ENCODE measurements at places on chromosomes 2 and 18.

DNA sequence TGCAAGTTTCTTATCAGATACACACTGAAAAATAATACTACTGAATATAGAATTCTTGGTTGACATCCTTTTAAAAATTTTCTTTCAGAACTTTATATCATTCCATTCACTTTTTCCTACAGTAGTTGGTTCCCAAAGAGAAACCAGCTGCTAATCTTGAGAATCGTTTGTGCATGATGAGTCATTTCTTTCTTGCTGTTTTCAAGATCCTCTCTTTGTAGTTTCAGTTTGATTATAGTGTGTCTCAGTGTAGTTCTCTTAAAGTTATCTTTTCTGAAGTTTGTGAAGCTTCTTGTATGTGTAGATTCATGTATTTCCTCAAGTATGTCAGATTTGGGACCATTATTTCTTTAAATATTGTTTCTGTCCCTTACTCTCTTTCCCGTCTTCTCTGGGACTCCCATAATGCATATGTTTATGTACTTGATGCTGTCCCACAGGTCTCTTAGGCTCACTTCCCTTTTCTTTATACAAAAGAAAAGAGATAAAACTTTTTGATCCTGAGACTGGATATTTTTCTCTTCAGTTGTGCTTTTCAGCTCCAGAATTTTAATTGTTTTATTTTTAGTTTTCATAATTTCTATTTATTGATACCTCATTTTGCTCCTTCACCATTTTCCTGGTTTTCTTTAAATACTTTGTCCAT lies 801.0 kb downstream of the TDRD15 start:
- DNase-seq: no peak

DNA sequence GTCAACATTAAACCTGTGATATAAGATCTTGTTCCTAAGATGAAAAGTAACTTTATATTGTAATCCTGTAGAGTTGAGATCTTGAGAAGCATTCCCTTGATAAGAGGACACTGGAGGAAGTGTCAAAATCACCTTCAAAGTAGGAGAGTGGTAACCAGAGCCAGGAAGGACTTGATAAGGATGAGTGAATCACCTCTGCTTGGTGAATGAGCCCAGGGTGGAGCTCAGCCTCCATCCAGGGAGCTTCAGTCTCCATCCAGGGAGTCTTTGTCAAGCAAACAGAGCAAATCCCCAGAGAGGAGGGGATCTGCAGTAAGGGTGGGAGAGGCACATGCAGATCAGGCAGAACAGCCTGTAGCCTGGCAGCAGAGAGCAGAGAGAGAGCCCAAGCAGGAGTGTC lies 167.1 kb upstream of the SIX2 start:
- no peak for DNase-seq

- no peak for DNase-seq
Observed at GRCh38 chr2:138275881-138276280, 225.7 kb upstream of the SPOPL start.

GRCh38 chr2:57614988-57615387 lies 431.6 kb upstream of the VRK2 start:
- no peak for DNase-seq

DNA sequence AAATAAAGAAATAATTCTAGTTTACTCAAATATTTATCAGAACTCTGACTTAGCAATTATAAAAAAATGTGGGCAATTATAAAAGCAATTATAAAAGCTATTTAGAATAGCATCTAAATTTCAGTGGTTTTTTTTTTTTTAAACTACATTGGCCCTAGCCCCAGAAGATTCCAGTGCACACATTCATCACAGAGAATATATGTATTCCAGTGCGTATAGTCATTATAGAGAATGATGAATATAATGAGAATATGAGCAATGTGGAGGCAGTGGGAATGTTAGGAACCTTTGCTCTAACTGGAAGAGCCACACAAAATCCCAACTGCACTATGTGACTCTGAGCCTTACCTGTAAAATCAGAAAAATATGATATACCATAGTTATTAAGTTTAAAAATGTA lies 10.5 kb downstream of the MAP3K2 start:
- DNase-seq: no peak

GRCh38 chr2:72146347-72147302 lies 1.0 kb downstream of the CYP26B1 start:
- DNase-seq: peak; percentile 38

GRCh38 chr2:185802926-185803325 lies 64.3 kb downstream of the FSIP2 start:
- DNase-seq: no peak

GRCh38 chr2:219214141-219214540 lies 4.6 kb downstream of the ABCB6 start:
- DNase-seq: no peak

- DNase-seq: no peak
Observed at GRCh38 chr2:85579266-85579935, 2.0 kb downstream of the VAMP8 start.

GRCh38 chr2:216354306-216354705 lies 18.0 kb downstream of the MARCHF4 start:
- DNase-seq: no peak

GRCh38 chr2:139885921-139886498 lies 1105.8 kb upstream of the NXPH2 start:
- DNase-seq: no peak

DNA sequence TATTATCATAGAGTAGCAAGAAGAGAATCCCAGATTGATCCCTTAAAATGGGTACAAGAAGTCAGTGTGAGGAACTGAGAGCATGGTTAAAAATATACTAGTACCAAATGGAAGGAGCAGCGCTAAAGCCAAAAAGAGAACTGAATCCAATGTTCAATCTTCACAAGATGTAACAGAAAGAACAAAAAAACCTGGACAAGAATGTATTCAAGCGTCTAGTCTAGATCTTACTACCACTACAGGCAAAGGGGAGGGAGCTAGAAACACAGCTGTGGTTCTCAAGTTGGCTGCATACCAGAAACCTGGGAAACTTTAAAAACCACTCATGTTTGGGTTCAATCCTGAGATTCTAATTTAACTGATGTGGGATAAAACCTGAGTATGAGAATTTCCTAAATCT lies 57.5 kb downstream of the PIAS2 start:
- no peak for DNase-seq

- no peak for DNase-seq
Observed at GRCh38 chr2:106205488-106205887, 11.4 kb upstream of the UXS1 start.

GRCh38 chr18:41266616-41267015 lies 688.4 kb upstream of the PIK3C3 start:
- DNase-seq: no peak

GRCh38 chr2:102392942-102393341 lies 30.0 kb upstream of the IL18RAP start:
- DNase-seq: no peak

GRCh38 chr2:43269706-43270105 lies 43.3 kb upstream of the ZFP36L2 start:
- peak; percentile 22 for DNase-seq
